Stimulated activated CD4-positive, alpha-beta T cell treated with anti-CD3 and anti-CD28 coated beads, Interleukin-2, amount 100 ng/mL, for 4 hours (primary cell): ENCODE measurements at places on chromosomes 6 and 20.

- no peak for DNase-seq
Measured at GRCh38 chr6:149164199-149164750, 153.2 kb upstream of the TAB2 start.

DNA sequence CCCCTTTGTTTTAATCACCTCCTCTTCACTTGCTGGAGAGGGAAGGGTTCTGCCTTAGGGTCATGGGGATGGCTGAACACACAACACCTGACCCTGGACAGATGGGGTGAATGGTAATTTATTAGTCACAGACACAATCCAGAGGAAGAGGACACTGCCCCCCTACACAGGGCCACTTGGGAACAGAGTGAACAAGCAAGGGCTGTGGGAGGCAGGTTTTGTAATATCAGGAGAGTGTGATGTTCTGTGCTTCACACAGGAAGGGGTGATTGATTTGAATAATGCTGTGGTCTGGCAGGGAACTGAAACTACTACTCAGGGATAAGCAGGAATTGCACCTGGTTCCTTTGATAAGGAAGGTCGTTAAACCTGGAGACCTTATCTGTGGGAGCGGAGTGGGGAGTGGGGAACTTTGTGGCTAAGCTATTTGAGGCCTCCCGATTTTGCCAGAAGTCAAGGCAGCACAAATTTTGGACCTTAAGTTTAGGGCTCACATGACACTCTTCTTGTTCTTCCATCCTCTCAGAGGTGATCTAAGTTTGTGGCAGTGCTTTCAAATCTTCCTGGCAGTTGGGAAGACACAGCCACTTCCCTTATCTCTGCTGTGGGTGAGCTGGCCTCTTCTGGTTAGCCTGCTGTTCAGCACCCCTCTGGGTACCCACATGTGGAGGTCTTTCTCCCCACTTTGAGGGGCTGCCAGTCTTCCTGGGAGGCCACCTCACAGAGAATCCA lies 77.8 kb downstream of the CD164 start:
- DNase-seq, result no peak

DNA sequence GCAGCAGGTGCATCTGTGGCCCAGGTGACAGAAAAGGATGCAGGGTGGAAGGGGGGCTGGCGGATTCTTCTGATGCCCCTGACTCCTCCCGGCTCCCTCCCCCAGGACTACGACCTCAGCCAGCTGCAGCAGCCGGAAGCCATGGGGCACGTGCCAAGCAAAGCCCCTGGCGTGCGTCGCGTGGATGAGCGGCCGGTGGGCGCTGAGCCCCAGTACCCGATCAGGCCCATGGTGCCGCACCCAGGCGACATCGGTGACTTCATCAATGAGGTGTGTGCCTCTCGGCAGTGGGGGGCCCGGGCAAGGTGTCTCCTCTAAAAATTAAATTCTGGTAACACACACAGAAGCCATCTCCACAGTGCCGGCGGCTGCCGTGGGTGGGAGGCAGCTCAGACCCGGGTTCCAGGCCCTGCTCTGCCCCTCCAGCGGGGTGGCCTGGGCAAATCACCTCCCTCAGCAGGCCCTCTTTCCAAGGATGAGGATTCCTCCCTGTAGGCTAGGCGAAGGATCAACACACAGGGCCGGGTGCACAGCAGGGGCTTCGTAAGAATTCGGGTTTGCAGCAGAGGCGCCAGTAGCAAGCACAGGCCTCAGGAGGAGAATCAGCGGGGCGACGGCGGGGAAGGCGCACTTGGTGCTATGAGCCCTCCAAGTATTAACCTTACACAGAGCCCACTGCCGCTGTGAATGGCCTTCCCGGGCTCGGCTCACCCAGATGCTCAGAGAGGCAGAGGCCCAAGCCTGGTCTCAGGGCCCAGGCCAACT lies 131.5 kb downstream of the TAF4 start:
- DNase-seq, result no peak

GRCh38 chr6:69383627-69384026 lies 413.2 kb downstream of the LMBRD1 start:
- no peak for DNase-seq

- DNase-seq, result no peak
Measured at GRCh38 chr20:63740627-63741353, 1.2 kb downstream of the SLC2A4RG start.

- no peak for DNase-seq
Measured at GRCh38 chr6:136790411-136791295, 1.6 kb downstream of the MAP3K5 start.

DNA sequence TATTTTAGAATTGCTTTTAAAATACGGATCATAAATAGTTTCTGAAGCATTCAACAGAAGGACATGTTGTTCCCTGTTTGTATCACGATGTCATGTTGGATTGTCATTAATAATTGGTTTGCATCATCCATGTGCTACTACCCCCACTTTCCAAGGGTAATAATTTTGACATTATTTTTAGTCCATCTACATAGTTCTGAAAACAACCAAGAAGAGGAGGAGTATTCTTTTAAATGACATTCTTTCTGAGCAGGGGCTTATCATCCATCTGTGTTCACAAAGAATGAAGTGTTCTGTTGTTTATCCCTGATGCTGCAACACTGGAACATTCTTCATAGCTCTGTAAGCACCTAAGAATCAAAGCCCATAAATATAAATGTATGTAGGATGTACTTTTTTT lies 151.0 kb upstream of the CITED2 start:
- DNase-seq, result no peak

DNA sequence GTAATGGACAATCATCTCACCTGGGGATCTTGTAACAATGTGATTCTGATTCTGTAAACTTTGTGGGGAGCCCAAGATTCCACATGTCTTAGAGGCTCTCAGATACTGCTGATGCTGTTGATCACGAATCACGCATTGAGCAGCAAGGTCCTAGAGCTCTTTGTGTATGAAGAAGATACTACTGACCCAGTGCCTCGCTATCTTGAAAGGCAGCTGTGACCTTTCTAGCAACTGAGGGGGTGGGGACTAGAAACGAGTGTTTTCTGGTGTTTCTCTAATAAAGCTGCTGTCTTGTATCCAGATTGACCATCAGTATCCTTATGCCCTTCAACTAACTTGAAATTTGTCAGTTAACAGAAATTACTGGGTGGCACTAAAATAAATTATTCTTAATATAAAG lies 142.9 kb downstream of the MTHFD1L start:
- no peak for DNase-seq

- peak; percentile 13 for DNase-seq
Measured at GRCh38 chr20:50381771-50382593, 128.2 kb upstream of the PTPN1 start.

DNA sequence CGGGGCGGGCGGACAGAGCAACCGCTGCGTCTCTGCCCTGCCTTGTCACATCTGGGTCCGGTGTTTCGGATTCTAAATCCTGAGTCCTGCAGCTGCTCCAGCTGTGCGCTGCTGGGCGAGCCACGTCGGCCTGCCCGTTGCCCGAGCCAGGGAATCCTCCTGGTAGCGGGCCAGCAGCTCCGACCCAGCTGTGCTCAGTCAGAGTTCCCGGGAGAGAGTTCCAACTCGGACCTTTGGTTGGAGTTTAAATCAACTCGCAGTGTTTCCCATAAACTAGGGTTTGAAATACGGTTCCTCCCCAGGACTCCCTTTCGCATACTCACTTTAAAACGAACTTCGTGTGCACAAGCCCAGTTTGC lies 315 bp upstream of the PDE10A start:
- DNase-seq, result no peak

GRCh38 chr6:170288091-170288631 lies 2.7 kb downstream of the DLL1 start:
- no peak for DNase-seq

DNA sequence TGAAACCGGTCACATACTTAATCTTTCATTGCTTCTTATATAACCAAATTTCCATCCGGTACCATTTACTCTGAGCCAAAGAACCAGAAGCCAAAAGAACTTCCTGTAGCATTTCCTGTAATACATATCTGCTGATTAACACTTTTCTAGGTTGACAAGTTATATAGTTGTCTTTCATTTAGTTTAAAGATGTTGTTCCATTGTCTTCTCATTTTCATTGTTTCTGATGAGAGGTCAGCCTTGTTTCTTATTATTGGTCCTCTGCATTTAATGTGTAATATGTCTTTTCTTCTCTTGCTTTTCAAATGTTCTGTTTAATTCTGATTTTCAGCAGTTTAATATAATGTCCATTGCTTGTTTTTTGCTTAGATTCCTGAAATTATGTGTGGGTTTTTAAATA lies 214.5 kb upstream of the CCN2 start:
- no peak for DNase-seq

GRCh38 chr6:35739645-35740524 lies 3.1 kb downstream of the ARMC12 start:
- no peak for DNase-seq

DNA sequence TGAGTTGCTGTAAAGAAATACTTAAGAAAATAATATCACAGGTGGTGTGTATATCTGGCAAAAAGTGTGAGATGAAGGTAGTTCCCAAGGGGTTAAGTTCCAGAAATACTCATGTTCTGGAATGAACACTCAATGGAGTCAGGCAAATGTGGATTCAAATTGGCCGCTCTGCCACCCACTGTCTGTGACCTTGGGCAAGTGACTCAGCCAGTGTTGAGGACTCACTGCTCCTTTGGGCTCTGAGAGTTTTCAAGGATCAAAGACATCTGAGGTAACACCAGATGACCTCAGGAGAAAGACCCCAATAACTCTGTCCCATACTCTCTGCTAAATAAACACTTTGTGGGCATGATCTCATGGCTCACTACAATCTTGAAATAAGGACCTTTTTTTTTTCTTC lies 59.2 kb upstream of the EYA2 start:
- DNase-seq, result no peak

DNA sequence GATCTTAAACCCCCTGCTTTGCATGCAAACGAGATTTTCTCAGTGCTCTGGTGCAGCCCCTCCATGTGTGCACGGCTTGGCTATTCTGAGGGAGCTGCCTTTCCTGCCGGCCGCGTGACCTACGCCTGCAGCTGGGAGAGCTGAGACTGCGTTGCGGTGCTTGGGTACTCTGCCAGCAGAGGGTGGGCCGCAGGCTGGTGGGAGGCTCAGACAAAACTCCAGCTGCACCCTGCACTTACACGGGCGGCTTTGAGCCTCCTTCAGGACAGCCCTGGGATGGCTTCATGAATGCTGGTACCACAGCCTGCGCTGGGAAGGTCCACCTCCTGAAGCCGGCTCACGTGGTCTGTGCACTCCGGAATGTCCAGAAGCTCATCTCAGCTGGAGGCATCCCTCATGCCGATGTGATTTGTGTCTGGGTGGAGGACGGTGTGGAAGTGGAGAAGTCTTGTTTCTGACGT lies 223.7 kb downstream of the DLL1 start:
- DNase-seq, result no peak

DNA sequence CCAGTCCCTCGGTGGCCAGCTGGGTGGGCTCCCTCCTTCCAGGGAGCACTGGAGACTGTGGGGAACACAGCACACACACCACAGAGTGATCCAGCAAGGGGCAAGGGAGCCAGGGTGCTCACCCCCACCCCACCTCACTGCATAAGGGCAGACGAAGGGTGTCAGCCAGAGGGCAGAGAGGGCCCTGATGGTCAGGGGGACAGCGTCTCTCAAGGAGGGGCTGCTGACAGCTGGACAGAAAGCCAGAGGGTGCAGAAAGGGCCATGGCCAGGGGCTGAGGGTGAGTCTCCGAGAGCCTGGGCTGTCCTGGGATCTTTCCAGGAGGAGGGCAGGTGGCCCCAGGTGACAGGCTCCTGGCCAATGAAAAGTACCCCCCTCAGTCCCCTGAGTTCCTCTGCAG lies 73.4 kb upstream of the PMEPA1 start:
- no peak for DNase-seq

- DNase-seq, result no peak
Measured at GRCh38 chr6:142925575-142926110, 19.3 kb downstream of the HIVEP2 start.
